Activated CD8-positive, alpha-beta memory T cell treated with anti-CD3 and anti-CD28 coated beads, Interleukin-2, amount 50 U/mL, for 4 hours (primary cell): ENCODE measurements at places on chromosomes 6 and 20.

GRCh38 chr6:33297956-33298772 lies 578 bp downstream of the RGL2 start:
- DNase-seq = peak; percentile 51

GRCh38 chr20:34986311-34987287 lies 30.9 kb downstream of the MYH7B start:
- DNase-seq = no peak

- no peak for DNase-seq
Measured at GRCh38 chr20:62117362-62117646, 5.0 kb upstream of the LSM14B start.

- peak; percentile 58 for DNase-seq
Measured at GRCh38 chr6:46848684-46849360, 55.6 kb downstream of the MEP1A start.

DNA sequence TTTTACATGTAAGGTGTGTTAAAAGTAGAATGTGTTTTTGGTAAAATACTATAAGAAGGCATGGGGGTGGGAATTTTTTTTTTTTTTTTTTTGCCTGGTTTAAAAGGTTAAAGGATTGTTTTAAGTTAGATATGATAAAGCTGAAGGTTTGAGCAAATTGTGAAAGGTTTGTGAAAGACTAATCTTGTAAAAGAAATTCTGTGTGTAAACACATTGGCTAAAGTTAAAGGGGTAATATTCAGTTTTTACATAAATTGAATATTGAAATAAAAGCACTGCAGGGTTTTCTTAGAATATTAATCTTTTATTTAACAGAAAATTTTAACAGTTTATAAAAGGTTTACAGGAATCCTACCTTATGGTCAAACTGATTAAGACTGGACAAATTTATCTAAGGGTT lies 105.7 kb downstream of the DTNBP1 start:
- no peak for DNase-seq

DNA sequence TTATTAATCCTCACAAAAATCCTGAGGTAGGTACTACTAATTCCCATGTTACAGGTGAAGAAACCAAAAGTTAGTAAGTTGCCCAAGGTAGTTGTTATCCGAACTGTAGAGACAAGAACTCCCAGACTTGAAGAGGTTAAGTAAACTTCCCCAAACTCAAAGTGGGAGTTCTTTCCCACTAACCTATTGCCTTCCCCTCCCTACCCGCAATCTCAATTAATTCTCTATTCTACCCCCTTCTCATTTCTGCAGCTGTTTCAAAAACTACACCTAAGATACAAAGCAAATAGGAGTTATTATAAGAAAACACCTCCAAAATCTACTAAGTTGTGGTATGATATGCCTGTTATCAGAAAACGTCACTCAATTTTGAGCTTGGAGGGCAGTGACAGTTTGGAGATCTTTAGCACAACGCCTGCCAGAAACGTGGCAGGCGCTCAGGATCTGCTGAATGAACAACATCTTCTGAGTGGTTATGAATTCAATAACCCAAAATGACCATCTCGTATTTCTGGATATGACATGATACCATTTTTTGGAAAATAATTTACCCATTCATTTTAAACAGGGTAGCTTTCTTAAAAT lies 7.1 kb downstream of the CSNK2A1 start:
- DNase-seq = no peak

GRCh38 chr6:167855825-167856425 lies 29.2 kb downstream of the AFDN start:
- DNase-seq = no peak

GRCh38 chr6:129685662-129686031 lies 24.3 kb downstream of the ARHGAP18 start:
- no peak for DNase-seq

DNA sequence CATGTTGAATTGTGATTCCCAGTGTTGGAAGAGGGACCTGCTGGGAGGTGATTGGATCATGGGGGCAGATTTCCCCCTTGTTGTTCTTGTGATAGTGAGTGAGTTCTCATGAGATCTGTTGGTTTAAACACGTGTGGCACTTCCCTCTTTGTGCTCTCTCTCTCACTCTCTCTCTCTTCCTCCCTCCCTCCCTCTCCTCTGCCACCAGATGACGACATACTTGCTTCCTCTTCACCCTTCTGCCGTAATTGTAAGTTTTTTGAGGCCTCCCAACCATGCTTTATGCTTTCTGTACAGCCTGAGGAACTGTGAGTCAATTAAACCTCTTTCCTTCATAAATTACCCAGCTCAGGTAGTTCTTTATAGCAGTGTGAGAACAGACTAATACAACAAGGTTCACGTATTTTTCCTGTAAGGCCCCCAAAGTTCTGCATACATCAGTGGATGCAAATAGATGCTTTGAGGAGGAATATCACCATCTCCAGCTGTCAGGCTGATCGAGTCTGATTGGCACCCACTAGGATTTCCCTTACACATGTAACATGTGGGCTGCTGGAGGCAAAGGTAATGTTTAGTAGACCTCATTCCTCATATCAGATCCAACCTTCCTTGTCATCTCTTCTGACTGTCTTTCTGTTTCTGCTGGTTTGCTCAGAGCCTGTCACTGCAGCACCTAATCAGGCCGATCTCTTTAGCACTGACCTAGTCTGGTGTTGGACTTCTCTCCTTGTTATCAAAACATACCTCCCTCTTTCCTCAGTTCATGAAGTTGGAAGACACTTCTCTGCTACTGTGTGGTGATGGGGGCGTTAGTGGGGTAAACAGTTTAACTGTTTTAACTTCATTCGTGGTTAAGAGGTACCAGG lies 54.3 kb upstream of the BACH2 start:
- peak; percentile 48 for DNase-seq

DNA sequence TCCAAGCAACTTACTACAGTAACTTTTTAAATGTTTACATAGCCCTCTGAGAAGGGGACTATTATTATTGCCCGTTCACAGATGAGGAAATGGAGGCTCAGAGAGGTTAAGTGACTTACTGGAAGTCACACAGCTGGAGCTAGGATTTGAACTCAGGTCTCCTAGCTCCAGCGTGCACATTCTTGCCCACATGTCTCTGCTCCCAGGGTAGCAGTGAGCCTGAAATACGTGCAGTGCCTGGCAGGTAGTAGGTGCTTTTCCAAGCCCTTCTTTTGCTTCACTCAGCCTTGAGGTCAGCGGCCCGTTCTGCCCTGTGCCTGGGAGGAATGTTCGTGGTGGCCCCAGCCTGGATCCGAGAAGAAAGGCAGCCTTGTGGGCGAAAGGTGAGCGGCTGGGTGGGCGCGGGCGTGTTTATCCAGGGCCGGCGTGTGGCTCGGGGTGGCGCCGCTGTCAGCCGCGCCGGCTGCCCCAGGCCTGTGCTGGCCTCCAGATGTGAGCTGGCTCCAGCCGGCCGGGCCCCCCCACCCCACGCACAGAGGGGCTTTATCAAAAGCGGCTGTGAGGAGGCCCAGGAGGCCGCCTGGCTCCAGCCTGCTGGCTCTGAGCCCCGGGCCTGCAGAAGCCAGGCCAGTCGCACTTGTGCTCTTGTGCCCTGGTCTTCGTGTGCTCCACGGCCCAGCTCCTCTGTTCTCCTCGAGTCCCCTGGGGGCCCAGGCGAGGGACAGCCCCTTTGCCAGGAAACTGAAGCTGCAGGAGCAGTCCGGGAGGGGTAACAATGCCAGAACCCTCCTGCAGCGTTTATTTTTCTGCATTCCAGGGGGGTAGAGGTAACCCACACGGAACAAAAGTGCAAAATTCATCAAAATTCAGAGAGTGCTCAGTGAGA lies 58.1 kb downstream of the UBE2V1 start:
- DNase-seq = no peak

- no peak for DNase-seq
Measured at GRCh38 chr20:32509639-32510066, 75.5 kb downstream of the NOL4L start.

DNA sequence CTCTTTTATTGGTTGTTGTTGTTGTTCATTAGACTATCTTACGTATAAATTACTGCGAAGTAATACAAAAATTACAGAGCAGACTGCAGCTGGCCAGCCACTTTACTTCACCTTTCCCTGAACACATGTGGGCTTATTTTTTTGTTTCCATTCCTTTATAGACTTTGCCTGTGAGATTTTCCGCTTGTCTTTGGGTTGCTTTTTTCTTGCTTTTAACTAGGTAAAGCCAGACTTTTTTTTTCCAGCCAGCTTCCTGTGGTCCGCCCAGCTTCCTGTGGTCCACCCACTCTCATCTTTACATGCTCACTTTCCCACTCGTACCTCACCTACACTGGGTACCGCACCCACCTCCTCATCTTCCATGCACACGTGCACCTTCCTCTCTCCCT lies 79.0 kb downstream of the IPCEF1 start:
- peak; percentile 26 for DNase-seq

- no peak for DNase-seq
Measured at GRCh38 chr6:85111481-85112011, 338.3 kb upstream of the NT5E start.

DNA sequence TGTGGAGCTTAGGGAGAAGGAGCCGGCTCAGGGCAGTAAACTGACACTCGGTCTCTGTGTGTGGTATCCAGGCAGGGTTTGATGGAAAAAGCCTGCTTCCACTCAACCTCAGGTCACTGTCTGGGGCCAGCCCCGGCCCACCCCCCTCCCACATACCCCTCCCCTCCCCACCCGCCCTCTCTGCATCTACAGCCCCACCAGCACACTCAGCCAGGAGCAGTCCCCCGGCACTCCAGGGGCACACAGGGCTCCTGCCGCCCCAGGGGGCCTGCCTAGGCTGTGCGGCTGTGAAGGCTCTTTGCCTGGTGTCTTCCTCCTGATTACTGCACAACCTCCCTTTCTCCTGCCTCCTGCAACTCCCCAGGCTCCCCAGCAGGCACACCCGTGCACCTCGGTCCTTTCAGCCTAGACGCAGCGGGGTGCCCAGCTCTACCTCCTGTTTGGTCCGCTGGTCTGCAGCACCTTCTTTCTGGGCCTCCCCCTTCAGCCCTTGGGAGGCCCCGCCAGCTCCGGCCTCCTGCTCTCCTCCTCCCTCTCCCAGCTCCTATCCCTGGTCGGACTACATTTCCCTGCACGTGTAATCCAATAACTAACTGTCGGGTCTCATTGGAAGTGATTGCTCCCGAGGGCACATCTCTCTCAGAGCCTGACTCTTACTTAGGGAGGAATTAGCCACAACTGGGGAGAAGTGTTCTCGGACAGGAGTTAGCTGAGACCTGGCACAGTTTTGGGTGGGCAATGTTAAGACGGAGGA lies 1.3 kb upstream of the FOXF2 start:
- DNase-seq = no peak

DNA sequence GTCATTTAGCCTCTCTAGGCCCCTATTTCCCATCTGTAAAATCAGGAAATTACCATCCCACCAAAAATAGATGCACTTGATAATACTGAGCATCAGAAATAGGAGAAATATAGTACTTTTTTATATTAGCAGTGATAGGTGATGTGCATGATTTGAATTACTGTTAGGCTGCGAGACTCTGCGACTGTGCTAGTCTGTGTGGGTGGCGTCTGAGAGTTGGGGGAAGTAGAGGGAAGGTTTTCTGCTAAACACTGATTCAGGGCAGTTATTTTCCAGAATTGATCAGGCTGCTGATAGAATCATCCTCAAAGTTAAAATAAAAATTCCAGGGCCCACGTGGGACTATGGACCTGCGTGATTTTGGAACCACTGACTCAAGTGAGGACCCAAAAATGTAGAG lies 60.4 kb upstream of the ARMH2 start:
- DNase-seq = peak; percentile 34

DNA sequence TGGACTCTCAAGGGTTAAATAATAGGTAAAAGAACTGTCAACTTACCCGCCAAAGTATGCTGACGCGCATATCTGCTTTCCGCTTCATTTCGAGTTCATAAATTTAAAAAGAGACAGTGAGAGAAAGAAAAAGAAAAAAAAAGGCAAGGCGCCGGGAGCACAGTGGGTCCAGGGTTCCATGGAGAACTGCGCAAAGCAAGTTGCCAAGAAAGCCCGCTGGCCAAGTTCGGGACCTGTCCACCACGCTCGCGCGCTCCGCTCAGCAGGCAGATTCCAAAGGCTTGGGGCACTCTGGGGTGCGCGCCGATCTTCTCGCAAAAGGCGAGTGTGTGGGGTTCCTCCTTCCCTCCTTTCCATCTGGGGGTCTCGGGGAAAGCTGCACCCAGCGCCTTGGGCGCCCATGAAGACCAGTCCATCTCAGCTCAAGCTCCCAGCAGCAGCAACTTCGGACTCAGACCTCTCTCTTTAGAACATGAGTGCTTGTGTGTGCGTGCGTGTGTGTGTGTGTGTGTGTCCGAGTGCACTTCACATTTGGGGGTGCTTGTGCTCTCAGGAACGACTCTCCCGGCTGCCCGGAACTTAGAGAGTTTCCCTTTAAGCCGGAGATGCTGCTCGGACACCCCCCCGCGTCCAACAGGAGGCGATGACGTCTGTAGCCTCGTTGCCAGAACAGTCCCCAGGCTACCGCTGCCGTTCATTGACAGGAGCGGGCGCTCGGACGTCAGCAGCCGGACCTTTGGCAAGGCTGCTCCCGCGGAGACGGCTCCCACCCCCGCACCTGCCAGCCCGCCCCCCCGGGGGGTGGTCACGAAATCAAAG lies 180.0 kb downstream of the TBXT start:
- no peak for DNase-seq

DNA sequence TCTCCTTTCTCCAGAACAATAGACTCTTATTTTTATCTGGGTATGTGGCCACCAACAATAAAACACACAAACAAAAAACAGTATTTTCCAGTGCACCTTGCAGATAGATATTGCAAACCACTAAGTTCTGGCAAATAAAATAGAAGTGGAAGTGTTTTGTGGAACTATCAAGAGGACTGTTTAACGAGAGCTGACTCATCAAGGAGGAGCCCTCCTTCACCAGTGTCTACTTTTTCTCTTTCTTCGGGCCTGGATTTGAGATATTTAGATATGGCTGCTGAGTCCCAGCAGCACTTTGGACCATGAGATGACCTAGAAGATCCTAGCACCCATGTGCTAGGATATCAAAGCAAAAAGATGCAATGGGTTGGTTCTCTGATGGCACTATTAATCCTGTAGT lies 154.7 kb downstream of the AIG1 start:
- no peak for DNase-seq

DNA sequence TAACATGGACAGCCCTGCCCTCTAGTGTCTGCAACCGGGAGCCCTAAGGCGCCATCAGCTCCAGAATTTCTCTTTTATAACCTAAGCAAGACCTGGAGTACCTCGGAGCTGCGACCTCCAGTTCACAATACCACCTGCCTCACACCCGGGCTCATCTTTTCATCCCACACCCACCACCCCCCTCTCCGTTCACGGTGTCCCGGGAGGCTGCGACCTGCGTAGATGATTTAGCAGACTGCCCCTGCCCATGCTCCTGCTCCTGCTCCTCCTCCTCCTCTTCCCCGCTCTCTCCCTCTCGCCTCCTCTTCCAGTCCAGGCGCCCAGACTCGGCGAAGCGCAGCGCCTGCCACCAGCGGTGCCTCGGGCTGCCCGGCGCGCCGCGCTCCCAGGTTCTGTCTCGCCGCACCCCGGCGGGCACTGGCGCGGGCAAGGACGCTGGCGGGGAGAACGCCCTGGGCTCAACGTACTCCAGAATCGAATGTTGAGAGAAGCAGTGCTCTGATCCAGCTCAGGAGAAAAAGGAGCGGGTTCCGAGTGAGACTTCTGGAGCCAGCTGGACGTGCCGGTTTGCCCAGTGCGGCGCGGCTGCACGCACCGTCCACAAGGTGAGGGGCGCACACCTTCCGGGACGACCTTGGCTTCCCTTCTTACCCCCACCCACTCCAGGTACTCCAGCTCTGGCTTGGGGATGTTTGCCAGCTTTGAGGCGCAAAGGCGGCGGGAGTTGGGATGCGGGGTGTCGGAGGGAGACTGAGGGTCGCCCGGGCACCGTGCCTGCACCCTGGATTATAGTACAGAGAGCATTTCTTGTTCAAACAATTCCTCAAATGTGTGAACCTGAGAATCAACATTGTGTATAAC lies at the start of gene HTR1E:
HTR1E (plus strand) TSS at position 310 of the 861 bp plus-strand sequence. CDS start 77,807 bp downstream, outside the sequence.
- DNase-seq = no peak

GRCh38 chr20:35010405-35011192 lies 54.9 kb downstream of the MYH7B start:
- no peak for DNase-seq

- no peak for DNase-seq
Measured at GRCh38 chr20:4252005-4252404, 236.6 kb upstream of the RNF24 start.
